ENCODE measurements at places on chromosomes 4 and X.

DNA sequence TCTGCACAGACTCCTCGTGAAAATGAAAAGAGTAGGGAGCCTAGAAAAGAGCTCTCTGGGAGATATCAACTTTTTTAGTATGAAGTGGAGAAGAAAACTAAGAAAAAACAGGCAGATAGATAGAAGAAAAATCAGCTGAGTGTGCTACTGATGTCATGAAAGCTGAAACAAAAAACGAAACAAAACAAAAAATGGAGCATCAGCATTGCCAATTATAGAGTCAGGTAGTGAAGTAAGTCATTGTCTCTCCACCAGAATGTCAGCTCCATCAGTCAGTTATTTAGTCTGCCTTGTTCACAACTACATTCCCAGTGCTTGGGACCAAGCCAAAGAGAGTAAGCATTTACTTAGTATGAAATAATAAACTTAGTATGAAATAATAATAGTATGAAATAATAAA is 595.1 kb downstream of the STPG2 start:
- DNase-seq: no peak

DNA sequence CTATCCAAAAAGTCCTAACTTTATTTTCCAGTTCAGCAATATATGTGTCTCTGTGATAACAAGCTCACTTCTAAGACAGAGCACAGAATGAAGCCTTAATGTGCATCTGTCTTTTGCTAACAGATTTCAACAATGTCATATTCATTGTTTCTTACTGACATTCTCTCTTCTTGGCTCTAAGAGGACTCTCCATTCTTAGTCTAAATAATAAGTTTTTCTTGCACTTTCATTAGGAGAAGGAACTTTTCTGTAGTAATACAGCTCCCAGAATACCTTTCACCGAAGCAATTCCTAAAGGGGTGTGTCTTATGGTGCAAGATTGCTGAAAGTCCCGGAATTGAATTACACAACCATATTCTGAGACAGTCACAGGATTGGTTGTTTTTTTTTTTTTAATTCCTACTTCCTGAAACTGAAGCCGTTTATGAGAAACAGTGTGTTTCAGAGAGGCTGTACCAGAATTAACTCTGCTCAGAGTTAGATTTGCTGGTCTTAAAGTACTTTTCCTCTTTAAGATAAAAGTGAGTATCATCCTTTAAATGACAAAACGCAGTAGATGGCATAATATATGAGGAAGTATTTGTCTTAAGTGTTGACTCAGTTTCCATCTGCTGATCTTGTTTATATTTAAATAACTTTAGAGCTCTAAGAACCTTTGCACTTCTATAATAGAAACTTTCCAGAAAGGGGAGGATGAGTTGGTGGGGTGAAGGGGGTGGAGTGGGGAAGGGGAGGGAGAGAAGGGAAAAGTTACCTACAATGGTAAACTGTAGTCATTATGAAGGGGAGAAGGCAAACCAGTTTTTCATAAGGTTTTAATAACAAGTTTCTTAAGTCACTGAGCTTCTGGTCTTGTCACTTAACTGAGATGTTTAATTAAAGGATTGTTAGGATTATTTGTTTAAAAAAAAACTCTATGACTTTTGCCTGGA is at the start of gene ALPK1:
Gene ALPK1, plus strand, starts transcription at position 421 of the 932 bp plus-strand sequence.
- DNase-seq: no peak

GRCh38 chrX:78653118-78653822 is 5.9 kb downstream of the RTL3 start:
- no peak for DNase-seq

- no peak for DNase-seq
Measured at GRCh38 chr4:141501931-141502330, 134.5 kb upstream of the IL15 start.

GRCh38 chr4:172369471-172369959 is 556.3 kb downstream of the GALNTL6 start:
- no peak for DNase-seq

DNA sequence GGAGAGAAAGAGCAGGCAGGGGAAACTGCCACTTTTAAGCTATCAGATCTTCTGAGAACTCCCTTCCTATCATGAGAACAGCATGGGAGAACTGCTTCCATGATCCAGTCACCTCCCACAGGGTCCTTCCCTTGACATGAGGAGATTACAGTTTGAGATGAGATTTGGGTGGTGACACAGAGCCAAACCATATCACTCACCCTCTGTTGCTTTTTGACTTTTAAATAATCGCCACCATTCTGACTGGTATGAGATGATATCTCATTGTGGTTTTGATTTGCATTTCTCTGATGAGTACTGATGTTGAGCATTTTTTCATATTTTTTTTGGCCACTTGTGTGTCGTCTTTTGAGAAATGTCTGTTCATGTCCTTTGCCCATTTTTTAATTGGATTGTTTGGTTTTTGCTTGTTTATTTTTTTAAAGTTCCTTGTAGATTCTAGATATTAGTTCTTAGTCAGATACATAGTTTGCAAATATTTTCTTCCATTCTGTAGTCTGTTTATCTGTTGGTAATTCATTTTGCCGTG is 6.5 kb upstream of the PAQR3 start:
- DNase-seq: no peak

GRCh38 chr4:173411106-173411693 is 12.3 kb upstream of the SCRG1 start:
- DNase-seq: no peak

DNA sequence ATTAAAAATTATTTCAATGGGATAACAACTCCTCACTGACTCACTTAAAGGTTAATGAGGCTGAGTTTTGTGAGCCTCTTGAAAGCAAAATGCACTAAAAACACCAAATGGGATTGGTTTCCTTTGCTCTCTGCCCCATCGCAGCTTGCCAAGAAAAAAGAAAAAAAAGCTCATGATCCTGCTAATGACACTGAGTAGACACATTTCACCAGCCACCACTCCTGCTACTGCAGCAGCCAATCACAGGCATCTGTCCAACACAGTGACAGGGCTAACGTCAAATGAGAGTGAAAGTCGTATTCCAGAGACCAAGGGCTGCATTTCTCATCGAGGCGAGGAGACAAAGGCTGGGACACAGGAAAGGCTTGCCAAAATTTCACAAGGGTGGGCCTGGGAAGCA is 5.2 kb downstream of the APBB2 start:
- no peak for DNase-seq

- DNase-seq: no peak
Measured at GRCh38 chr4:99200138-99200537, 18.9 kb downstream of the ADH6 start.
